ENCODE measurements at places on chromosomes 6 and 20.
A peak's percentile ranks its signal among the peaks of the same experiment; 100 is the strongest.

GRCh38 chr6:108585921-108586536, 25.3 kb downstream of the FOXO3 start:
- no peak for DNase-seq

DNA sequence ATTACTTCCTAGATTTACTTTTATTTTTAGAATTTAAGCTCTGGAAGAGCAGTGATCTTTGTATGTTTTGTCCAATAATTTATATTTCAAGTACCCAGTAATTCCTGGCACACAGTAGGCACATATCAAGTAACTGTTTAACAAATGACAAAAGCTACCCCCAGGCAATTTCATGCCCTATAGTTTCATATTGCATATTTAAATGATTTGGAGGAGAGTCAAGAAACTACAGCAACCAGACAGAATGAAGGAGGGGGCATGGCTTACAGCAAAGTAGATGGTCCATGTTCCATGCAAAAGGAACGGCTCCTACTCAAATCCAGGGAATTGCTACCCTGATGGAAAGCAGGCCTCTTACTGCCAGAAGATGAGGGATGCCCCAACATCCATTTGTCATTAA, 113.5 kb downstream of the ARHGAP18 start:
- no peak for DNase-seq

- no peak for DNase-seq
Measured at GRCh38 chr6:113381959-113382358, 475.2 kb upstream of the MARCKS start.

DNA sequence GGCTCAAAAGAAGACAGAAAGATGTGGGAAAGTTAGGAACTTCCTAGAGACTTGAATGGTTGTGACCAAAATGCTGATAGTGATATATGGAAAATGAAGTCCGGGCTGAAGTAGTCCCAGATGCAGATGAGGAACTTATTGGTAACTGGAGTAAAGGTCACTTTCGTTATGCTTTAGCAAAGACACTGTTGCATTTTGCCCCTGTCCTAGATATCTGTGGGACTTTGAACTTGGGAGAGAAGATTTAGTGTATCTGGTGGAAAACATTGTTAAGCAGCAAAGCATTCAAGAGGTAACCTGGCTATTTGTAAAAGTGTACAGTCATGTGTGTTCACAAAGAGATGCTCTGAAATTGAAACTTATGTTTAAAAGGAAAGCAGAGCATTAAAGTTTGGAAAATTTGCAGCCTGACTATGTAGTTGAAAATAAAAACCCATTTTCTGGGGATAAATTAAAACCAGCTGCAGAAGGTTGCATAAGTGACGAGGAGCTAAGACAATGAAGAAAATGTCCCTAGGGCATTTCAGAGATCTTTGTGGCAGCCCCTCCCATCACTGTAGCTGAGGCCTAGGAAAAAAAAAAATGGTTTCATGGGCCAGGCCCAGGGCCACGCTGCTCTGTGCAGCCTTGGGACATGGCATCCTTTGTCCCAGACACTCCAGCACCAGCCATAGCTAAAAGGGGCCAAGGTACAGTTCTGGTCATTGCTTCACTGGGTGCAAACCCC, 1692.2 kb downstream of the HACE1 start:
- no peak for DNase-seq

DNA sequence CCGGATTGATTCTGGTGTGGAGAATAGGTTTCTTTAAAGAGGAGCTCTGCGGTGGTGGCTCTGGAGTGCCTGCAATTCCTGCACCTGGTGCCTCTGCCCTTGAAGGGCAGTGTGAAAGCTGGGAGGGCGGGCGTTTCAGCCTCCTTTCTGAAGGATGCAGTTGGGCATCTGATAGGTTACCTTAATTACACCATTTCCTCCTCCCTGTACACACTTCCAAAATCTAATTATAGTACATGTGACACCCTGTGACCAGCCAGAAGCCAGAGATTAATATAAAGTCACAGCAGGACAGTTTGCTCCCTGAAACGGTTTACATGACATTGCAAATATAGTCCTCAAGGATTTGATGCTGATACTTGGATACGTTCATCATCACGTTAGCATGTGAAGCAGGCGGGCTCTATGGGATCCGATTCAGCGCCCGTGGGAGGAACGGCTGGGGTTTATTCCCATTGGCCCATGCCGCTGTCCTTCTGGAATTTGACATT, 548.2 kb downstream of the QKI start:
- no peak for DNase-seq

- no peak for DNase-seq
Measured at GRCh38 chr6:17218023-17218748, 63.0 kb upstream of the RBM24 start.

DNA sequence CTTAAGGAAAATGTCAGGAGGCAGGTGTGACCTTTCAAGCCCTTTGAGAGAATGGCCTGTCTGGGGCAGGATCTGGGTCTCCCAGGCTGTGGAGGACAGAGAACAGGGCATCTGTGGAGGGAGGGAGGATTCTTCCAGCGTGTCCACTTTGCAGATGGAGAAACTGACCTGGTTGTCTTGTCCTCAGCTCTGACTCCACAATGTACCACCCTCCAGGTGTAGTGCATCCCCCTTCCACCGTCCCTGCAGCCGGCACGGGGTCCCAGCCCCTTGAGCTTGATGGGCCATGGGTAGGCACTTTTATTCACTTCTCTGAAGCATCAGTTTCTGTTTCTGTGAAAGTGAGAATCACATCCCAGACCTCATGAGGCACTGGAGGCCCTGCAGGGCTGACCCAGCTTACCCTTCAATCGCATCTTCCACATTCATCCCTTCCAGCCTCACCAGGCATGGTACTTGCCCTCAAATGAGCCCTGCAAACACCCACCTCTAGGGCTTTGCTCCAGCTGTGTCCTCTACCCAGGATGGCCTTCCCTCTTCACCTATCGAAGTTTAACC, 4.6 kb upstream of the TGM2 start:
- DNase-seq = no peak

DNA sequence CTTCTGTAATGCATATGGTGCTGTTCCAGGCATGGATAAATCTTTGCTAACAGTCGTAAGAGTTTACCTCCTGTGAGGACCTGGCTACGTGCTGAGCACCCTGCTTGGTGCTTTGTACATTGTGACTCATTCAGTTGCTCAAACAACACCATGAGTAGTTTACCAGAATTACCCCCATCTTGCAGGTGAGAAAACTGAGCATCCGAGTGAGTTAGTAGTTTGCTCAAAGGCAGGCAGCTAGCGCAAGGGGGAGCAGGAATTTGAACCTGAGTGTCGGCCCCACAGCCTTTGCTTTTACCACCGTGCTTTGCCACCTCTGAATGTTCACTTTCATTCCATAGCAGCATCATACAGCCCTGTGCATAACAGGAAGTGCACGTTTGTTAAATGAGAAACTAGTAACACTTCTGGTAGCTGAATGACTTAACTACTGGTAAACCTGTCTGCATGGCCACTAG, 121.9 kb downstream of the MTHFD1L start:
- no peak for DNase-seq

- DNase-seq = no peak
Measured at GRCh38 chr20:53657732-53658131, 64.1 kb upstream of the ZNF217 start.

DNA sequence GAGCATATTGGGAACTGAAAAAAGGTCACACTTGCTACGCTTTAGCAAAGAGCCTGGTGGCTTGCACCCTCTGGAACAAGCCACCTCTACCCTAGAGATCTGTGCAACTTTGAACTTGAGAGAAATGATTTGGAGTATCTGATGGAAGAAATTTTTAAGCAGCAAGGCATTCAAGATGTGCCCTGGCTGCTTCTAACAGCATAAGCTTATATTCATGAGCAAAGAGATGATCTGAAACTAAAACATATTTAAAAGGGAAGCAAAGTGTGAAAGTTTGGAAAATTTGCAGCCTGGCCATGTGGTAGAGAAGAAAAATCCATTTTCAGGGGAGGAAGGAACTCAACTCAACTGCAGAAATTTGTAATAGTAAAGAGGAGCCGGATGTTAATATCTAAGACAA, 71.1 kb downstream of the NINL start:
- DNase-seq = no peak

DNA sequence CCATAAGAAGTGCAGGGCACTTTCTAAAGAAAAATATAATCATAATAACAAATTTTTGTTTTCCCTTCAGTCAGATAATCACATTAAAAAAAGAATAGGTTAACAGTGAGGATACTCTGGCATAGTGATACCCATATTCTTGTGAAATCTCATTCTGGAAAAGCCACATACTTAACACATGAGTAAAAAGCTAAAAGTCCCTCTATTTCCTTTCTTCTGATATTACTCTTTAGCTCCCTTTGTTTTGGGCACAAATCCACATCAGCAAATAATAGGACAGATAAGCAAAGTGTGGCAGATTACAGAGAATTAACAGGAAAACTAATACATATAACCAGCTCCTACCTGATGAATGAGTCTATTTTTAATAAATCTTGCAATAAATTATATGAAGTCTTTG, 15.8 kb downstream of the SHPRH start:
- no peak for DNase-seq

DNA sequence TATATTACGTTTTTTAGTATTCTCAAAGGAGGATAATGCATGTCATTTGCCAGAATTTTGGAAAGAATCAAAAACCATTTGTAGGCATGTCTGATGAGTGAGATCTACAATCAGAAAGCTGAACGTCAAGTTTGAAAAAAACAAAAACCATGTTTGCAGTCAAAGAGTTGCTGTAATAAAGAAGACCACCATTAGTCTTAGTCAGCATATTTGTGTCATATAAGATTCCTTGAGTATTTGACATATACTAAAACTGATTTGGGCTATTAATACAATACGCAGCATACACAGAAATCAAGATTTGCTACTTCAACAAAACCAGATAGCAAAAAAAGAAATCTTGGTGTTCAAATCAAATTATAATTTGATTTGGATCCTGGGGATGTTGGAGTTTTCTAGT, 247.5 kb downstream of the SAMD5 start:
- DNase-seq = no peak

GRCh38 chr6:150334790-150335783, 33.7 kb upstream of the IYD start:
- peak; percentile 50 for DNase-seq

DNA sequence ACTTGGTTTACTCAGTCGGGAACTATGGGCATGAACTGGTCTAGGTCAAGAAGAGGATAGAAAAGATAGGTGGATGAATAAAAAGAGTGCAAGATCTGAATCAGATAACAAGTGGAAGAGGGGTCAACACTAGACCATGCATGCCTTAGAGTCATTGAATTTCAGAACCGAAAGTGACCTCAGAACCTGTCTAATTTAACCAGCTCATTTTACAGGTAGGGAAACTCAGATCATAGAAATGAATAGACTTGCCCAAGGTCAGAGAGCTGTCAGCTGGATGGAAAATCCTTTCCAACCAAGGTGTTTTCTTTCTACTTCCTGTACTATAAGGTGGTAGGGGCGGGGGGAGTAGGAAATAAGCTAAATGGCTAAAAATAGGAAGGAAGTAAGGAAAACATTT, 121.4 kb upstream of the ADGRF1 start:
- DNase-seq = no peak

DNA sequence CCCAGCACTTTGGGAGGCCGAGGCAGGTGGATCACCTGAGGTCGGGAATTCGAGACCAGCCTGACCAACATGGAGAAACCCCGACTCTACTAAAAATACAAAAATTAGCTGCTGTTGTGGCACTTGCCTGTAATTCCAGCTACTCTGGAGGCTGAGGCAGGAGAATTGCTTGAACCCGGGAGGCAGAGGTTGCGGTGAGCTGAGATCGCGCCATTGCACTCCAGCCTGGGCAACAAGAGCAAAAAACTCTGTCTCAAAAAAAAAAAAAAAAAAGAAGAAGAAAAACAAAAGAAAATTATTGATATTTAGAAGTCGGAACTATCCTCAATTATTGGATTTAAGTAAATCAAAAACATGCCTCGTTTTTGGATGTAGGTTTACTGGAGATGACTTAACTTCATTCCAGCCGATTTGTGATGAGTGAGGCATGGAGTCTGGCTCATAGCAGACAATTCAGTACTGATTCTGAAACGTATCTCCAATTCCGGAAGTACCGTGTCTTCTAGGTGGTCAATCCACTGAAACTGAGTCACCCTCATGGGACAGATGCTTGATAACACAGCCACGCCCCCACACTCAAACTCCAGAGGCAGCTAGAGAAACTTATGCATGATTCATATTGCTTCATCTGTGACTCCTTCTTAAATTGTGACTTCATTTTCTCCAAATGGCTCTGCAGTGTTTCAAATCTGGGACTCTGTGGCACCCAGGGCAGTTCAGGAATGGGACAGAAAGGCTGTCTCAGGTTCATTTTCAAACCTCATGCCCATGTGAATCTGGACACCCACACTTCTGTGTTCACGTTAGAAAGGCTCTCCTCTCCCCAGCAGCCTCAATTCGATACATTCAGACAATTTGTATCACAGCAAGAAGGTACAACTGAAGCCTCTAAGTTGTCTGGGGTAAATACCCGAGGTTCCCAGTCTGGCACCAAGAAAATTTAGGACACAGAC, 110.4 kb upstream of the ARMC2 start:
- DNase-seq = no peak

DNA sequence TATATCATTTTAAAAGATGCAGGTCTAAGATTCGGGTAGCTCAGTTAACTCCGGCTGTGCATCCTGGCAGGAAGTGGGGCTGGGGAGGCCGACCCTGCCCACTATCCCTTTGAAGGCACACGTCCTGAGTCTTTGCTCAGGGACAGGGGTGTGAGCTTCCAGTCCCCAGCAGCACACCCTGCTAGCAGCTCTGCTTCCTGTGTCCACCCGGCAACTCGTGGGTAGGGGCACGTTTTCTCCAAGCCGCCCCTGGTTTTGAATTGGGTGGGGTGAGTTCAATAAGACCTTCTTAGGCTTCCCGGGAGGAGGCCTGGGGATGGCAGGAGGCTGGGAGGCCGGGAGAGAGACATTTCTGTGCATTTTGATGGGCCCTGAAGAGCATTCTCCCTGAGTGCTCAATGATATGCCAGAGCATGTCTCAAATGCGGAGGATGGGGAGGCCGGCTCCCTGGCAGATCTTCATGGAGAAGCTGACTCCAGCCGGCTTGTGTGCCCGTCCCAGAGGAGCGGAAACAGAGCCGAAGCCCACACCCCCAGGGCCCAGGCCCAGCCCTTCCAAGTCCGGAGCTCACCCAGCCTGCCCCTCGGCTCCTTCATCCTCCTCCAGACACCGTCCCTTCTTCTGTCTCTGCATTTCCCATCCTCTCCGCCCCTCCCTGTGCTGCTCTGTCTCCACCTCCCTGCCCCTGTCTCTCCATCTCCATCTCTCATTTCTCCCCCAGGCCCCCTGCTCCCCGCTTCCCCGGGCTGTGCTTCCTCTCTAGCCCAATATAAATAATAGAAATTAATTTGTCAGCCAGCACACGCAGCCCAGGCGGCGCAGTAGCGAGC, 36.3 kb upstream of the ZFAND3 start:
- DNase-seq = peak; percentile 27

GRCh38 chr6:10740061-10740460, 7.5 kb upstream of the TMEM14B start:
- DNase-seq = no peak
